ENCODE measurements at places on chromosomes 6 and 20. TPM values are rescaled to one million over a fixed set of nuclear protein-coding genes. Genes with fewer than 3 reads are reported as not detected.

- no peak for DNase-seq
- H3K27ac ChIP-seq, result no peak overlapping the region
- no peaks in the 10 kb centered on the region for H3K36me3 ChIP-seq
Observed at GRCh38 chr6:47075741-47076421, 33.7 kb upstream of the ADGRF1 start.

DNA sequence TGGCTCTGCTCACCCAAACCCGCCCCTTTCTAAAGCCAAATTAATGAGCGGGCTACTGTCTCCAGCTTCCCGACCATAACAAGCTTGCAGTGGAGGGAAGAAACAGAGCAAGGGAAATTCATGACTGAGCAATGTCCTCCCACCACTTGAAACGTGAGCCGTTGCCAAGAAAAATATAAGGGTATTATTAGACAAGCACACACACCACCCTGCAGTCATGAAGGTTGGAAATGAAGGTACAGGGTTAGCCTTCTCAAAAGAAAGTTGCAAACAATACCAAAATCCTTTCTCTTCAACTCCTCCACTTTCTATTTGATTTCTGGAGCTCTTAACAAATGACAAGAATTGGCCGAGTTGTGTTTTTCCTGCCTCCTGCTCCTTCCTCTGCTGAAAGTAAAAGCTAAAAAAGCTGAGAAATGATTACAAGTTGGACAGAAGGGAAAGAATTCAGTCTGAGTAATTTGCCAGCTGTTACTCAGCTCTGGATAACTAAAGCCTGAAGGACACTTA is 151.1 kb upstream of the B3GAT2 start:
- no peak overlapping the region for H3K4me3 ChIP-seq
- peaks cover 6% of the 10 kb centered on the region for H3K4me1 ChIP-seq
- H3K27me3 ChIP-seq, result no peaks in the 10 kb centered on the region
- DNase-seq, result no peak
- H3K27ac ChIP-seq, result no peak overlapping the region
- no peaks in the 10 kb centered on the region for H3K36me3 ChIP-seq

NKX2-2 gene
- 0.11 TPM for total RNA-seq

GSTA2 gene
- not detected for total RNA-seq

DNA sequence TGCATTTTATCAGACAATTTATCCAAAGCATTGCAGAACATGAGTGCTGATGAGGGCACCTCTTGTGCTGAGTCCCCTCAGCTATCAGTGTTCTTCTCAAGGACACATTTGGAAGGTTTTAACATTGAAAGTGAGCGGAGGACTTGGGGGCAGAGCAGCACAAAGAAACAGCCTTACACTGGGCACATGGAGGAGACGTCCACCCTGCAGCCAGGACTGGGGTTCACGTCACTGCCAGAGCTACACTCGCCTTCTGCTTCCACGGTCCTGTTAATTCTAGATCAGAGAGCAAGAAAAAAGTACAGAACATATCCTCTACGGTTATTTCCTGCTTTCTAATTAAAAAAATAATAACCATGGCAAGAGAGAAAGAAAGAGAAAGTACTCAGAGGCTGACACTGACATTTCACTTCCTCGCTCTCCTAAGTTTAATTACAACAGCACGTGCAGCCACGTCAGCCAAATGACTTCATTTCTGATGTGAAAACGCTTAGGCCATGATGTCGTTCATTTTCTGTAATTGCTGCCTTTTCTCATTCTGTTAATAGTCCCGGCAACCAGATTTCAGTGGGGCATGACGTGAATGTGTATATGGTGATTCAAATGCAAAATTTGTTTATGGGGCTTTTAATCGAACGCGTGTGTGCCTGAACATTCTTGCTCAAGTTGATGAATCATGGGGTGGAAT is 5.1 kb downstream of the PRND start:
- no peaks in the 10 kb centered on the region for H3K27me3 ChIP-seq
- H3K4me1 ChIP-seq, result no peaks in the 10 kb centered on the region
- H3K27ac ChIP-seq, result no peak overlapping the region
- H3K4me3 ChIP-seq, result no peak overlapping the region

- no peaks in the 10 kb centered on the region for H3K27me3 ChIP-seq
- no peak for DNase-seq
- H3K4me1 ChIP-seq, result no peaks in the 10 kb centered on the region
Observed at GRCh38 chr6:148727104-148727503, 19.7 kb upstream of the UST start.

- no peaks in the 10 kb centered on the region for H3K27me3 ChIP-seq
- H3K27ac ChIP-seq, result no peak overlapping the region
- no peak overlapping the region for H3K4me3 ChIP-seq
Observed at GRCh38 chr6:73985891-73986290, 289.9 kb downstream of the CD109 start.

PPP1R16B gene
- 8.2 TPM for total RNA-seq

DNA sequence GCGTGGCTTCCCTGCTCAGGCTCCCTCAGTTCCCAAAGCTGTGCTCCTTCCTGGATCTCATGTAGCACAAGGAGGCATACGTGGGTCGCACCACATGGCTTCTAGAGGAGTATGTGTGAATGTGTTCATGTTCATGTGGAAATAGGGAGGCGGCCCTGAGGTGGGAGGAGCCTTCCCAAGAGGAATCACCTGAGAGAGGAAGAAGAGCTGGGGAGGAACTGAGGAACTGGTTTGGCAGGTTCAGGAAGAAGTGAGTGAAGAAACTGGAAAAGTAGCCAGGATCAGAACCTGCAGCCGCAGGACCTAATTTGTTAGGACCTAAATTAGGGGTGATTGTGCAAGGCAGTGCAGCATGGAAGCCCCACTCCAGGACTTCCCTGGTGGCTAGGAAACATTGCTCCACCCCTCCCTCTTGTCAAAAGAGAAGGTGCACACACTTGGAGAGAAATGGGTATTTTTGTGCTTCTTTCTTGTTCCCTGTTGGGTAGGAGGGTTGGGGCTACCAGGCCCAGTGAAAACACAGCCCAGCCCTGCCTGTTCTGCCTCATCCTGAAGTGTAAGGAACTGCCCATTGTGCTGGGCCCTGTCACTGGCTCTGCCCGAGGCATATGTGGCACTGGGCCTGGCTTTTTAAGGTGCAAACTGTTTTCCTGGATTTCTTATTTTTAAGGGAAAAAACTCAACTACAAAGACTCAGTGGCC is 20.7 kb downstream of the SYNJ2 start:
- no peak overlapping the region for H3K4me3 ChIP-seq
- H3K27ac ChIP-seq, result no peak overlapping the region
- DNase-seq, result no peak

- no peaks in the 10 kb centered on the region for H3K36me3 ChIP-seq
- no peak for DNase-seq
- peaks cover 2% of the 10 kb centered on the region for H3K4me1 ChIP-seq
Observed at GRCh38 chr20:11796026-11796425, 121.7 kb upstream of the BTBD3 start.

DNA sequence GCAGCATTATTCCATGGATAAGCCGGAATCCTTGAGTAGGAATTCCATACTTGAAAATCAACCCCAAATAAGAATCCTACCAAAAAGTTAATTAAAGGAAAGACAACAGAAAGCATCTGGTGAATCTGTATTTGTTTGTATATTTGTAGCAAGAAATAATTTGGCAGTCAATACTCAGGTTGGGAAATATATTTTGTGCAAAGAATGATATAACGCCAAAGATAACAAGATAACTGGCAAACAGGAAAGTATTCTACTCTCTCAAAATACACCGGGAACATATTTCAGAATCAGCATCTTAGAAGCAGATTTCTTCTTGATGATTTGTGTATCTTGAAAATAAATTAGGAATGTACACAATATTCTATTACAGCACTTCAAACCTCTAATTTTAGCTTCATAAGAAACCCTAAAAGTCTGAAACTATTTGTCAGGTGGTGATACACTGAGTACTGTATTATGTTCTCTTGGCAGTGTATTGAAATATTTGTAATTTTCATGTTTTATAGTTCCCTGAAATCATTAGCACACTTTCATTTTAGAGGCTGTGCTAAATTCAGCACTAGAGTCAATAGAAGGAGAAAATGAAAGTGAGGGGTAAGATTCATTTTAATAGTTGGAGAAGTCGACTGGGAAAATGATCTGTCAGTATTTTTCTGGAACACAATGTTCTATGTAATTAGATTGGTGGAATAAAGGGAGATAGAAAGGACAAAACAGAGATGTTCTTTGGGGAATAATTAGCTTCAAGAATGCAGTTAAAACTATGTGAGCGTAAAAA is 879.7 kb upstream of the GJE1 start:
- DNase-seq, result no peak
- H3K4me3 ChIP-seq, result no peak overlapping the region
- no peaks in the 10 kb centered on the region for H3K27me3 ChIP-seq
- H3K36me3 ChIP-seq, result no peaks in the 10 kb centered on the region

- H3K4me1 ChIP-seq, result peaks cover 23% of the 10 kb centered on the region
- DNase-seq, result no peak
- H3K27me3 ChIP-seq, result no peaks in the 10 kb centered on the region
- H3K4me3 ChIP-seq, result peak overlapping the region; percentile 47
- H3K36me3 ChIP-seq, result peaks cover 4% of the 10 kb centered on the region
Observed at GRCh38 chr6:3355358-3356055, 96.8 kb downstream of the PSMG4 start.

SLC22A23 gene
- 6.8 TPM for total RNA-seq

CAP2 gene
- total RNA-seq, result 11.5 TPM

DNA sequence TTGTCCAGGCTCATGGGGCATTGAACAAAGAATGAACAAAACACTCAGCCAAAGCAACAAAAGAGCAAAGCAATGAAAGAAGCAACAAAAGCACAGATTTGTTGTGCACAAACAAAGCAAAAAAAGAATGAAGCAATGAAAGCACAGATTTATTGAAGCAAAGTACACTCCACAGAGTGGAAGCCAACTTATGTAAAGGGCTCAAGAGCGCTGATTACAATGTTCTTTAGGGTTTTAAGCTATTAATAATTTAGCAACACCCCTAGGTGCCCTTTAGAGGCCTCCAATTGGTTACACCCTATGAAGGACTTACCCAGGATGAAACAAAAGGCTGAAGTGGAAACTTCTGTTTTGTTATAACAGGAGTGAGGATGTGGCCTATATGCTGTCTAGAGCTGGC is 179.2 kb upstream of the PROKR2 start:
- H3K27ac ChIP-seq, result no peak overlapping the region
- H3K4me1 ChIP-seq, result no peaks in the 10 kb centered on the region
- DNase-seq, result no peak
- H3K36me3 ChIP-seq, result no peaks in the 10 kb centered on the region

GRCh38 chr20:60113024-60113724 is 155.0 kb downstream of the CDH26 start:
- no peaks in the 10 kb centered on the region for H3K4me1 ChIP-seq
- H3K27me3 ChIP-seq, result no peaks in the 10 kb centered on the region
- no peak for DNase-seq
- no peaks in the 10 kb centered on the region for H3K36me3 ChIP-seq
- no peak overlapping the region for H3K4me3 ChIP-seq
- H3K27ac ChIP-seq, result no peak overlapping the region

- H3K4me3 ChIP-seq, result no peak overlapping the region
- H3K36me3 ChIP-seq, result no peaks in the 10 kb centered on the region
- H3K27me3 ChIP-seq, result no peaks in the 10 kb centered on the region
- H3K4me1 ChIP-seq, result no peaks in the 10 kb centered on the region
Observed at GRCh38 chr6:117075218-117075617, 190.1 kb upstream of the VGLL2 start.

DNA sequence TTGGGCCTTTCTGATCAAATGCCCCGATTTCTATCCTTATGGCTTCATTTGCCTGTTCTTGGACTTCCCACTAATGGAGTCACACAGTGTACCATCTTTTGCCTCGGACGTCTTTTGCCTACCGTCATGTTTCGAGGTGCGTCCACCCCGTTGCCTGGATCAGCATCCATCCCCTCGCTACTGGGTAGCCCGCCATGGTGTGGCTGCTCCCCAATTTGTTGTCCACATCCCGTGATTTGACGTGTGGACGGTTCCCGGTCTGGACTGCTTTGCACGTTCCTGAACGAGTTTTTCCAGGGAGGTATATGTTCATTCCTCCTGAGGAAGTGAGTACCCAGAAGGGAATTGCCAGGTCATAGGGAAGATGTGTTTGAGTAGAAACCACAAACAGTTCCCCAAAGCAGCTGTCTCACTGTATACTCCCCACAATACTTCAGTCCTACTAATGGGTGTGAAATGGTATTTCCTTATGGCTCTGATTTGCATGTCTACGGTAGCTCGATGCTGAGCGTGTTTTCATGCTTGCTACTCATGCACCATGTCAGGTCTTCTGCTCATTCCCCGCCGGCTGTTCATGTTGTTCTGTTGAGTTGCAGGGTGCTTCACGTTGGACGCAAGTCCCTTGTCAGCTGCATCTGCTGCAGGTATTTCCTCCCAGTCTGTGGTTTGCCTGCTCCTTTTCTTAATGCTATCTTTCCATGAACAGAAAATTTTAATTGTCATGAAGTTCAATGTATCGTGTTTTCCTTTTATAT is 86.8 kb upstream of the AFDN start:
- no peak overlapping the region for H3K4me3 ChIP-seq
- H3K4me1 ChIP-seq, result no peaks in the 10 kb centered on the region
- DNase-seq, result no peak
- H3K36me3 ChIP-seq, result no peaks in the 10 kb centered on the region

DNA sequence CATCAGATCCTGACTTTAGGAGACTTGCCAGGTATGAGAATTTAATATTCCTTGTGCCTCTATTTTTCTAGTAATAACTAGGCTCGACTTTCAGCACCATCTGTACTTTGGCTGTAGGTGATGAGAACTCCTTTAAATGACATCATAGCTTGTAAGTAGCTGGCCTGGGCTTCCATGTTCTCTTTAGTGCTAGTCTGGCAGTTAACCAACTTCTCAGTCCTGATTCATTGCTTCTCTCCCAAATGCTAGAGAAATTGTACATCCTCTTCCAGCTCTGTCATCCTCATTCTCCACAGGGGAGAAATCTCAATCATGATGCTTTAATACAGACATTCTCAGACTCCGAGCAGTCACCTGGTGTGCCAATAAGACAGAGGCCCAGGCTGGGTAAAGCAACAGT is 143.5 kb upstream of the MOCS1 start:
- no peak overlapping the region for H3K27ac ChIP-seq
- H3K4me3 ChIP-seq, result no peak overlapping the region
- no peak for DNase-seq
- no peaks in the 10 kb centered on the region for H3K4me1 ChIP-seq
- H3K27me3 ChIP-seq, result no peaks in the 10 kb centered on the region

GRCh38 chr20:52748990-52749389 is 223.2 kb upstream of the TSHZ2 start:
- H3K4me1 ChIP-seq, result no peaks in the 10 kb centered on the region
- no peak overlapping the region for H3K4me3 ChIP-seq
- H3K27ac ChIP-seq, result no peak overlapping the region
- DNase-seq, result no peak

PHF20 gene
- total RNA-seq, result 50.3 TPM

All from H9 (cell line).